EL (cell line): ENCODE measurements at places on chromosomes 2 and 18.

DNA sequence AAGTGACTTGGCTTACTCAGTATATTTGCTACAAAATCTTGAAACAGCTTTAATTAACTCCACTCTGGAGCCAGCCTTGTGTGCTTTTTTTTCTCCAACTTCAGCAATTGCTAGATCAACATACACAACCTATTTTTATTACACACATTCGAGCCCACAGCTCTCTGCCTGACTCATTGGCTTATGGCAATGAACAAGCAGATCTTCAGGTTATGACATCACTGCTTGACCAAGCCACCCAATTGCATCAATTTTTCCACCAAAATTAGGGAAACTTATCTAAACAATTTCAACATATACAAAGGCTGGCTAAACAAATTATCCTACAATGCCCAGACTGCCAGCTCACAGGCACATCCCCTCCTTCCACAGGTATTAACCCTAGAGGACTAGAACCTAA lies 39.6 kb upstream of the PDK1 start:
- peak; percentile 47 for DNase-seq

GRCh38 chr18:37537868-37538525 lies 27.6 kb downstream of the CELF4 start:
- DNase-seq, result peak; percentile 56

- DNase-seq, result peak; percentile 69
Measured at GRCh38 chr2:186641807-186642321, 52.0 kb upstream of the FAM171B start.

GRCh38 chr2:180520206-180520605 lies 460.2 kb upstream of the UBE2E3 start:
- peak; percentile 14 for DNase-seq

DNA sequence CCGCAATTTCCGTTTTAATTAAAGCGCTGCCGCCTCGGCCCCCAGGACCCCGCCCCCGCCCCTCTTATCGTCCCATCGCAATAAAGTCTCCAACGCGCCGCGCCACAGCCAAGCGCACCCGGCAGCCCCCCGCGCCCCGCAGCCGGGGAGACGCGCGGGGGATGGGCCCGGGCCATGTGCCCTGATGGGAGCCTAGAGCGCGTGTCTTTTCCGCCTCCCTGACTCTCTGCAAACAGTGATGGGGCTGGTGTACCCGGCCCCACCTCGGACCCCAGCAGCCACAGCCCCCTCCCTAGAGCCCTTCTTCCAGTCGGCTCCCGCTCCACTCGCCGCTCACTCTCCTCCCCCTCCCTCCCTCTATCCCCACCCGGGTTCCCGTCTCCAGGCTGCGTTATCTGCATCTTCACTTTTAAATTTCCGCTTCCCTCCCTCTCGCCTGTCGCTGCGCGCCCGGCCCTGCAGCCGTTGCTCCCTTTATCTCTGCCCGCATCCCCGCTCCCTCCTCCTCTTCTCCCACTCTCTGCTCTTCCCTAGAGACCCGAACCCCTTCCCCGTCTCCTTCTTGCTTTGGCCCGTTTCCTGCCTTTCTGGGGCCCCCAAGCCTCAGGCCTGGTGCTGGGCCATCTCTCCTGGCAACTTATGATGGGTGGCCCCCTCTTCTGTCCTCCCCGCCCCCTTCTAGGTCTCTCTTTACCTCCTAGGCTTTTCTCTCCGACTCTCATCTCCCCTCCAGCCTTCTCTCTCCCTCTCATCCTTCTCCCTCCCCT lies 524 bp upstream of the FEV start:
- DNase-seq, result no peak

DNA sequence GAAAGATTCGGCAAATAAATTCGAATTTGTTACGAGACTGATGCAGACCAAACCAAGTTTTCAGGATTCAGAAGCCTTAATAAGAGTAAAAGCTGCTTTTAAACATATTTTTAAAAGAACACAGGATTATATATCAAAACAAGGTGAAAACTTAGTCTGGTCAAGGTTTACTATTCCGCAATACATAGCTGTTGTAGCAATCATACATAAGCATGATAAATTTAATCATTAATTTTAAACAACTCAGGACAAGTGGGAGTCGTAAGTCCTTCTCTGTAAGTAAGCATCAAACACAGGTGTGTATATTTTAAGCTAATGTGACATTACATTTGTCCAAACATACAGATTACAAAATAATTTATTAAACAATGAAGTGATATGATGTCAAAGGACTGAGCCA lies 57.7 kb downstream of the PUM2 start:
- DNase-seq, result no peak

DNA sequence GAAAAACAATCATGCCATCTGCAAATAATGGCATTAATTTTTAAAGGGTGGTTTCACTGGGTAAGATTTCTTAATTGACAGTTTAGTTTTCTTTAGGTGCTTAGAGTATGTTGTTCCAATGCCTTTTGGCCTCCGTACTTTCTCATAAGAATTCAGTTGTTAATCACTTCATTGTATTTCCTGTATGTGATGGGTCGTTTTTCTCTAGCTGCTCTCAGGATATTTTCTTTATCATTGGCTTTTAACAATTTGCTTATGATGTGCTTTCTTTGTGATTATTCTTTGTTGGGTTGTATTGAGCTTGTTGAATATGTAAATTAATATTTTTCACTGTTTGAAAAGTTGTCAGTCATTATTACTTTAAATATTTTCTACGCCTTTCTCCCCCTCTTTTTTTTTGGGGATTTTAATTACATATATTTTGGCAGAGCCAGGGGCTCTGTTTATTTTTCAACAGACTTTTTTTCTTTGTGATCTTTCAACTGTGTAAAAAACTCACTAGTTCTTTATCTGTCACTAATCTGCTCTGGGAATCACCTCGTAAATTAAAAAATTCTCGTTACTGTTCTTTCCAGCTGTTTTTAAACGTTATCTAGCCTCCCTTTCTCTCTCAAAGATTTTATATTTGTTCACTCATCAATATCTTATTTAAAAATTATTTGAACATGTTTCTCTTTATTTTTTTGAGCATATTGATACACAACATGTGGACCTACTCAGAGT lies 56.2 kb upstream of the IL1R1 start:
- no peak for DNase-seq

GRCh38 chr2:11703700-11704099 lies 33.7 kb upstream of the NTSR2 start:
- peak; percentile 78 for DNase-seq

DNA sequence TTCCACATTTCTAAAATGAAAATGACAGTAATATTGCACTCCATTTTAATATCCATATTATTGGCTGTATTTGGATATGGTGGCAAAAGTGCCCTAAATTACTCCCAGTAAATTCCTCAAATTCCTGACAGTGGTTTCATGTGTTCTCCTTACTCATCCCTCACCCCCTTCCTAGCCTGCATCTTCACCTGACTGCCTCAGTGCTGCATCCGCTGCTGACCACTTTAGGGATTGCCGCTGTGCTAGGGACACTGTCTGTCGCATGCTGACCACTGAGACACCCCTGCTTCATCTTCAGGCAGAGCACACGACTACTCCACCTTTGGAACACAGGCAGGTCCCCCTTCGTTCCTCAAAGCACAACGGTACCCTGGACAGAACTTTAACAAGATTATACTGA lies 32.6 kb downstream of the DSEL start:
- DNase-seq, result peak; percentile 22

GRCh38 chr2:46917628-46918027 lies 2.0 kb upstream of the MCFD2 start:
- DNase-seq, result no peak

GRCh38 chr2:162928356-162928755 lies 89.8 kb upstream of the KCNH7 start:
- no peak for DNase-seq

GRCh38 chr18:9915291-9916076 lies 1.7 kb downstream of the VAPA start:
- DNase-seq, result no peak

- DNase-seq, result no peak
Measured at GRCh38 chr2:29706171-29706720, 215.1 kb downstream of the ALK start.

DNA sequence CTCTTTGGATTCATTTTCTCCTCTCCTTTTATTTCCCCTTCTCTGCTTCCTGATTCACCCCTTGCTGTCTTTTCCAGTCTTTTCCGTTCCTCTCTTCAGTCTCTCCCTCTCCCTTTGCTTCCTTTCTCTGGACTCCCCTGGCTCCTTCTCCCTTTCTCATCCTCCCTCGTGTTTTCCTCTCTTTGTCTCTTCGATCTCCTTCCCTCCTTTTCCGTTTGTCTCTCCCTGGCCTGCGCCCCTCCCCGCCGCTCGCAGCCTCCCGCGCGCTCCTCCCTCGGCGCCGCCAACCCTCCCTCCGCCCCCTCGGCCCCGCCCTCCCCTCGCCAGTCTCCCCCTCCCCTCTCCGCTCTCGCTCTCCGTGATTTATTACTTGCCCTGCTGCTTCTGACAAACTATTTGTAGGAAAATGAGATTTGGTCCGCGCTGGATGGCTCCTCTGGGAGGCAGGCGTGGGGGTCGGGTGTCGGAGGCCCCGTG lies 46.0 kb upstream of the PAX8 start:
- peak; percentile 74 for DNase-seq

GRCh38 chr2:197862246-197862955 lies 58.0 kb downstream of the PLCL1 start:
- DNase-seq, result no peak

- no peak for DNase-seq
Measured at GRCh38 chr2:10271946-10272345, 30.8 kb upstream of the HPCAL1 start.

- DNase-seq, result no peak
Measured at GRCh38 chr18:49638209-49638785, 76.4 kb downstream of the LIPG start.

- no peak for DNase-seq
Measured at GRCh38 chr2:26001743-26002351, 19.6 kb upstream of the KIF3C start.

DNA sequence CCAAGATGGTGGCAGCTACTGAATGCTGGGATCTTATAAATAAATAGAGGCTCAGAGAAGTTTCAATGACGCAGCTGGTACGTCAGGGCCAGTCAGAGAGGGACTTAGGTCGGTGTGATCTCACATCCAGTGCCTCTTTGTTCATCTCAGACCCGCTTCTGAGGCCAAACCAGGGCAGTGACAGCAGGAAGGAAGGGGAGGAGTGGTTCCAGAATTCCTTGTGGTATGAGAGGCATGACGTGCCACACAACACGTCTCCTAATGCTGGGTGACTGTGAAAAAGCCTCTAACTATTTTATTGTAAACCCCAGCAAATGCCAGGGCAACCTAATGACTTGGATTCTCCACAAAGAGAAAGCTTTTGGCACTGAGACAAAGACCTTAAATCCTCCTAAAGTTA lies 423.3 kb downstream of the LPIN1 start:
- DNase-seq, result peak; percentile 92

DNA sequence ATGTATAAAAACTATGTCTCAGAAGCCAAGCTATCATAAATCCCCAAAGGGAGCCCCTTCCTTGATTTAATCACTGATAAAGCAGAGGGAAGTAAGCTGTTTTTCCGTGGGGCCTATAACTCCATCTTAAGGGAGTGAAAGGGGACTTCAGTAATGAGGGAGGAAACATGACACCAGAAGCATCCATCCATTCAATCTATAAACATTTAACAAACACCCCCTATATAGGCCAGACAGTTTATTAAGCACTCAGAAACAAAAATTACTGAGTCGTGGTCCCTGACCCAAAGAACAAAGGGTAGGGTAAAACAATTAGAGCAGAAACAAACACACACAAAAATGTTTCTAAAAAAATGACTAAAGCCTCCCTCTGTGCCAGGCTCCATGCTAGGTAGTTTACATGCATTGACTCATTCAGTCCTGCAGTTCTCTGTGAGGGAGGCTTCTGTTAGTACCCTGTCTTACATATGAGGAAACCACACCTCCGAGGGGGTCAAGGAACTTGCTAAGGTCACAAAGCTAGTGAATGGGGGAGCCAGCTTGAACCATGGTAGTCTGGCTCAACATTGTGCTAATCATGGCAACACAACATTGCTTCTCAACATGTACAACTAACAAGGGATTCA lies 472.1 kb downstream of the CDH2 start:
- DNase-seq, result no peak

DNA sequence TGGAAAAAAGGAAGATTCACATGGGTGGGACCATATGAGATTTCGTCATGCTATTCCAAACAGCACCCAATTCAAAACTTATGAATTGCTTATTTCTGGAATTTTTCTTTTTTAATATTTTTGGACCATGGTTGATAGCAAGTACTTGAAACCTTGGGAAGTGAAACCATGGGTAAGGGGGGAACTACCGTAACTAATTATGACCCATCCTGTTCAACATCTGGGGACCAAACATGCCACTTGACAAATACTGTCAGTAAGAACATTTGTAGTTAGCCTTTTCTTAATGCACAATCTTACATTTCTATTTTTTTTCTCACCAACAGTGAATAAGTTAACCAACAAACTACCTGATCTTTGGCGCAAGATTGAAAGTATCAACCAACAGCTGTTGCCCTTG lies 105.7 kb upstream of the TTC39C start:
- no peak for DNase-seq

GRCh38 chr2:61420991-61421544 lies 49.8 kb downstream of the USP34 start:
- no peak for DNase-seq

- DNase-seq, result no peak
Measured at GRCh38 chr18:13290856-13291271, 72.3 kb downstream of the LDLRAD4 start.

GRCh38 chr2:151381266-151381665 lies 23.9 kb downstream of the TNFAIP6 start:
- peak; percentile 70 for DNase-seq

GRCh38 chr2:205473791-205474190 lies 208.5 kb upstream of the NRP2 start:
- no peak for DNase-seq

DNA sequence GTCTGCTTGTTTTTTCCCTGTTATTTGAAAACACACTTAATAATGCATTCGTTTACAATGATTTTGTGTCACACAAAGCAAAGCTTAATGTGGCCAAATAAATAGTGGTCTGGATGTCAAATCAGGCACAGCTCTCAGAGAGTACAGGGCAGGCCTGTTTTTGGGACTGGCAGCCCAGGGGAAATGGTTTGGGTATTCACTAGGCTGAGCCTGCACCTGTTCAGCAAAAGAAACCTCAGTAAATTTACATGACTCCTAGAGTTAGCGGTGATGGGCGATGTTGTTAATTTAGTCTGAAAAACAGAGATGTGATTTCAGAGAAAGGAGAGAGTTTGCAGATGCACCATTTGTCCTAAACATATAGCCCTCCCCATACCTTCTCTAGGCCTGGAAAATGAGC lies 197.1 kb downstream of the ALK start:
- DNase-seq, result no peak

DNA sequence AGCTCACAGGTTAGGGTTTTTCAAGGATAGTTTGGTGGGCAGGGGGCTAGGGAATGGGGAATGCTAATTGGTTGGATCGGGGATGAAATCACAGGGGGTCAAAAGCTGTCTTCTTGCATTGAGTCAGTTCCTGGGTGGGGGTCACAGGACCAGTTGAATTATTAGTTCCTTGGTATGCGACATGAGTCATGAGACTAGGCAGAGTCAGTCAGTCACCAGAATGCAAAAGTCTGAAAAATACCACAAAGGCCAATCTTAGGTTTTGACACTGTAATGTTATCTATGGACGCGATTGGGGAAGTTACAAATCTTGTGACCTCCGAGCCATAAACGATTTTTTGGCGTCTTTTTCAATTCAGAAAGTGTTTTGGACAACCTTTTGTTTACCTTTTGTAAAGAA lies 101.2 kb downstream of the ZNF519 start:
- no peak for DNase-seq

GRCh38 chr2:28318462-28319117 lies 74.1 kb upstream of the FOSL2 start:
- DNase-seq, result no peak

- no peak for DNase-seq
Measured at GRCh38 chr2:25418944-25419677, 77.4 kb upstream of the DNMT3A start.

- DNase-seq, result no peak
Measured at GRCh38 chr18:76205906-76206305, 289.1 kb downstream of the ZNF516 start.
